ENCODE measurements at places on chromosomes 11 and 22.

DNA sequence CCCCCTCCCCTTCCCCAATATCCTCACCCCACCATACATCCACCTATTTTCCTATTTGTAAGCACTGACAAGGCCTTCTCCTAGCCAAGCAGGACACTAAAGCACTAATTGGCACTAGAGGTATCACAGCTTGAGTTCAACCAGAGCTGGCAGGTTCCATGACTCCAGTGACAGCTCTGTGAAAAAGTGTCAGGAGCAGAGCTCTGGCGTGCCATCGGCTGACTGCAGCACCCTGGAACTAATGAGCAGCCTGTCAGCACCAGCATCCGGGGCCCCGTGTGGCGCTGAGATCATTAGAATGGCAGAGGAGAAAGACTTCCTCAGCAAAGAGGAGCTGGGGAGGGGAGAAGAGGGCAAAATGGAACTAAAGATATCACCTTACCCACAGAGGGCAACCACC is 847.4 kb downstream of the NTM start:
- DNase-seq: no peak

GRCh38 chr11:65386307-65387140 is at the start of gene FRMD8:
FRMD8 (plus strand) TSS chr11:65386637; CDS start chr11:65387037, 400 bp downstream.
- DNase-seq: peak; percentile 80

DNA sequence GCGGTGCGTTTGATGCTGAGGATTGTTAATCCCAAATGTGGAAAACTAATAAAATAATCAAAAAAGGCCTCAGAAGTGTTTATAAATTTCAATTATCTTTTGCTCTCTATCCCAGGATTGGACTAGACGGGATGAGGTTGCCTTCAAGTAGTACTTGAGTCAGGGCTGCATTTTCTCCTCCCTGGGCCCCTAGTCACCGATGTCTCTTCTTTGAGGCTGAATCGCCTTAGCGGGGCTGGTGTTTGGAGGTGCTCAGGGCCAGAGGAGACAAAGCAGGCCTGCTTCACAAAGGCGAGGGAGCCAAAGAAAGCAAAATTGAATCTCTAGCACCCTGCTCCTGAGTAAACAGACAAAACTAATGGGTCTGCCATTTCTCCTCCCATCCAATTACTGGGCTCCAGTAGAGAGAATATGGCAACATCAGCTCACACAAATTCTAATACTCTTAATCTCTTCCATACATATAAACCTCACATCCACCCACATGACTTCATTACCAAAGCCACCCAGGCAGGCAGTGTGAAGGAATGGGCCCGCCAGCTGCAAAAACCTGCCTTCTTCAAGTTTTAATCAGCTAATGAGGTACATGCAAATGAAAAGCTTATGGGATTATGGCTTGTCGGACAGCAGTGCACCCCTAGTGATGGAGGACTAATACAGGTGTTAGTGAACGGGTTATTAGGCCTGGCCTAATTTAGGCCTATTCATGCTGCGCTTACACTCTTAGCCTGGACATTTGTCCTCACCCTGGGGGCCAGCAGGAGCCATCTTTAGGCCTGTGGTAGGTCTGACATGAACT is 52.7 kb upstream of the HTATIP2 start:
- no peak for DNase-seq

DNA sequence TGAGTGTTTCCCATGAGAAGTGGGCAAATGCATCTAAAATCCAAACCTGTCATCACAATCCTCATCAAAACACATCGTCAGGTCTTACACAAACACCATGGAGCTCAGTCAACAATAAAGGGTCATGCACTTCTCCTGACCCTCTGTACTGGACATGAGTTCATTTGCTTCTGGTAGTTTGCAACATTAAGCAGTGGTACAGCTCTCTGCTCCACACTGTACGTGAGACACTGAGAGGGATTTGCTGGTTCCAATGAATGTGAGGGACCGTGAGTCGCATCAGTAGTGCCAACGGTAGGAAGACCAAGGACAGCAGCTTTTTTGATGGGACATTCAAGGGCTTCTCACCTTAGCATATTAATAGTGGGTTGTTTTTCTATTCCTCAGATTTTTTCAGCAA is 752.3 kb downstream of the OPCML start:
- no peak for DNase-seq

DNA sequence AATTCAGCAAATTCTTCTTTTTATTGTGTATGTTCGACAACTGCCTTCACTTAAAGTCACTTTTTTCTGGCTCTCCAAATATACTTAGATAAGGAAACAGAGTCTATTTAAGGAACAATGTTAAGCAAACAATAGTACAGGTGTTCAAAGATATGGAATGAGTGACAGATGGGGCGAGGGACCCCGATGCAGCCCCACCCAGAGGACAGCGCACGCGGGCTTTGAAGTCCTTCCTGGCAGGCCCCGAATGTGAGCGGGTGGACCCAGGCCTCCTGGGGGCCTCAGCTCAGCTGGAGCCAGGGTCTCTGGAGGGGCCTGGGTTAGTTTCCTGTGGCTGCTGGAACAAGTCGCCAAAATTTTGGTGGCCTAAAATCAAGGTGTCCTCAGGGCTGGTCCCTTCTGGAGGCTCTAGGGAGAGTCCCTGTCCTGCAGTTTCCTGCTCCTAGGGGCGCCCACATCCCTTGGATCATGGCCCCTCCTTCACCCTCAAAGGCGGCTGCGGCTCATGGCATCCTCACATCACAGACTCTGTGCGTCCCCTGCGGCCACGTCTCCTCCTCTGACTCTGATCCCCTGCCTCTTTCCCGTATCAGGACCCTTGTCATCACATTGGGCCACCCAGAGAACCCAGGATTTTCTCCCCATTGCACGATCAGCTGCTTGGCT is 40.6 kb upstream of the KCNQ1OT1 start:
- DNase-seq: no peak

DNA sequence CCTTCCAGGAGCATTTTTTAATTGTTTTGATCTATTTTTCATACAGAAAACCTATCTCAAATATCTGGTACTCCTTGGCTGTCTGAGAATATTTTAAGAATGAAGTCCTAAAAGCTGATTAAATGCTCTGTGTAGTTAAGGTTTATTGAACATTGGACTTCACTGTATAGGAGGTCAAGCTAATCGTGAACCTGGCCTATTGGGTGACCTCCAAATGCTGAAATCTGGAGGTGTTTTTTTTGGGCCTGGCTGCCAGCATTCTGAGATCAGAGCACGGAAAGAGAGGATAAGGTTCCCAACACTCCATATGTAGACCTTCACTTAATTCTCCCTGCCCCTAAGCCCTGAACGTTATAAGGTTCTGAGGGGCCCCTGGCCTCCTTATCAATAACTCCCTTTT is 8.3 kb downstream of the IL17RA start:
- DNase-seq: no peak

GRCh38 chr11:44221456-44221855 is 88.5 kb downstream of the ALX4 start:
- DNase-seq: no peak

- DNase-seq: no peak
Measured at GRCh38 chr22:29867260-29867659, 15.7 kb upstream of the MTMR3 start.

DNA sequence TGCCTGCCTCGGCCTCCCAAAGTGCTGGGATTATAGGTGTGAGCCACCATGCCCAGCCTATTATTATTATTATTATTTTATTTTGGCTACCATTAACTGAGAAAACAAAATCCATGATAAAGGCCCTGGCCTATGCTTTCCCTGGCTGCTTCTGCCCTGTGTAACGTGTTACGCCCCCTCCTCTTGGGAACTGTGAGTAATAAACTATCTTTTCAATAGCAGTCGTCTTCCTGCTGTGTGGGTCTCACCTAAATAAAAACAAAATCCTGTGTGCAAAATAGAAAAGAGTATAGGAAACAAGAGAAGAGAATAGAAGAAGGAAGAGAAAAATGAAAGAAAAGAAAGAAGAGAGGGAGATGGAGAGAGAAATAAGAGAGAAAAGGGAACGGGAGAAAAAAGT is 237.0 kb downstream of the MIAT start:
- DNase-seq: no peak

GRCh38 chr11:108160970-108161566 is 39.7 kb downstream of the ACAT1 start:
- DNase-seq: no peak

- no peak for DNase-seq
Measured at GRCh38 chr22:30250039-30250565, 3.5 kb upstream of the LIF start.

DNA sequence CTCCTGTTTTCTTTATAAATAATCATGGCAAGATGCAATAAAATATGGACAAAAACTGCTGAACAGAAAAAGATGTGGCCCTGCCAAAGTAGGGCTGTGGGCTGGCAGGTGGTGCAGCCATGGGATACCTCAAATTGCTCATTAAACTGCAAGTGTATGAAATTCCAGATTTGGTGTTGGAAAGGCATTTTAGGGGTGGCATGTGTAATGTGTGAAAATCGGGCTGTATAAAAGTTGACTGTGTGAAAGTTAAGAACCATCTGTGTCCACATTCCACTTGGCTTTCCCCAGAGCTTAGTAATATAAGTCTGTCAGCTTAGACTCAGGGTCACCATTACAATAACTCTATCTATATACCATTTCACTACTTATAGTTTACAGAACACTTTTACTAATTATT is 34.8 kb upstream of the FZD4 start:
- DNase-seq: no peak

GRCh38 chr11:6127881-6128280 is 20.4 kb downstream of the OR56B4 start:
- DNase-seq: no peak

- no peak for DNase-seq
Measured at GRCh38 chr22:23184764-23185113, 4.4 kb downstream of the BCR start.

- DNase-seq: no peak
Measured at GRCh38 chr11:74519710-74520109, 26.2 kb upstream of the LIPT2 start.

- DNase-seq: no peak
Measured at GRCh38 chr11:26287067-26287518, 44.8 kb upstream of the ANO3 start.

- no peak for DNase-seq
Measured at GRCh38 chr22:49867303-49868265, 13.9 kb downstream of the ZBED4 start.

DNA sequence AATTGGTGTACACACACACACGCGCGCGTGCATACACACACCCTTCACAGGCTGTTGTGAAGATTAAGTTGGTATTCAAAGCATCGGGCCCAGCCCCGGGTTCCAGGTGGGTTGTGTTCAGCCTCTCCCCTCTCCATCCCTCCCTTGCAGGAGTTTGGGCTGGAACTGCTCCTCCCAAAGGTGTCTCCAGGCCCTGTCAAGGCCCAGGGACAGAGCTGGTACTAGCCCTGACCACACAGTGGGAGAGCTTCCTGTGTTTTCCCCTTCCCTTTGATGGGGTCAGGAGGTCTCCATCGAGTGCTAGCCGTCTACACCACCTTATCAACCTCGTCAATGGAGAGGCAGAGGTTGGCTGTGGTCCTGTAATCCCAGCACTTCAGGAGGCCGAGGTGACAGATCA is 36.5 kb upstream of the CSNK1E start:
- DNase-seq: no peak

DNA sequence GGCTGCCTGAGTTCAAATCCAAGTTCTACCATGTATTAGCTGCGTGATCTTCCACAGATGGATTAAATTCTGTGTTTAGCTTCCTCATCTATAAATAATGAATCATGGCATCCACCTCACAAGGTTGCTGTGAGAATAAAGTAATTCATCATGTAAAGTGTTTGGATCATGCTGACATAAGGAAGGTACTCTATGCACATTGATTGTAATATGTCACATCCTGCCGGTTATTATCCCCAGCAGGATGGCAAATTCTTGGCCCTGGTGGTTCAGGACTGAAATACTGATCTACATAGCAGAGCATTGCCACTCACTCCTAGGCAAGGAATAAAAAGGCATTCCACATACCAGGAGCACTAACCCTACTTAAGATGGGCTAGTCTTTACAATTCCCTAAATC is 40.8 kb downstream of the LGR4 start:
- DNase-seq: no peak

GRCh38 chr11:9740202-9740883 is 76.5 kb downstream of the SWAP70 start:
- no peak for DNase-seq

- no peak for DNase-seq
Measured at GRCh38 chr11:117319214-117319840, 3.3 kb upstream of the BACE1 start.

- DNase-seq: no peak
Measured at GRCh38 chr11:96318399-96318798, 24.6 kb downstream of the MAML2 start.

- DNase-seq: peak; percentile 51
Measured at GRCh38 chr11:66068923-66069714, 953 bp upstream of the PACS1 start.

- DNase-seq: no peak
Measured at GRCh38 chr22:28328756-28329155, 350.9 kb downstream of the TTC28 start.

GRCh38 chr11:65537620-65538231 is 12.8 kb downstream of the SCYL1 start:
- no peak for DNase-seq

GRCh38 chr11:13051257-13051656 is 42.1 kb downstream of the RASSF10 start:
- no peak for DNase-seq

GRCh38 chr11:102967497-102967896 is 12.0 kb upstream of the MMP13 start:
- no peak for DNase-seq

- no peak for DNase-seq
Measured at GRCh38 chr11:70077411-70078094, 564 bp upstream of the ANO1 start.

GRCh38 chr11:77278595-77279506 is 22.6 kb downstream of the GDPD4 start:
- no peak for DNase-seq

GRCh38 chr11:6353367-6353987 is 33.2 kb upstream of the CAVIN3 start:
- no peak for DNase-seq

- DNase-seq: no peak
Measured at GRCh38 chr22:30274437-30274812, 7.8 kb upstream of the OSM start.

GRCh38 chr22:20152464-20152890 is 1.6 kb upstream of the CCDC188 start:
- DNase-seq: no peak

- peak; percentile 52 for DNase-seq
Measured at GRCh38 chr11:124917115-124917637, 1.9 kb upstream of the HEPN1 start.

- DNase-seq: no peak
Measured at GRCh38 chr11:9529334-9529650, 44.2 kb upstream of the WEE1 start.

DNA sequence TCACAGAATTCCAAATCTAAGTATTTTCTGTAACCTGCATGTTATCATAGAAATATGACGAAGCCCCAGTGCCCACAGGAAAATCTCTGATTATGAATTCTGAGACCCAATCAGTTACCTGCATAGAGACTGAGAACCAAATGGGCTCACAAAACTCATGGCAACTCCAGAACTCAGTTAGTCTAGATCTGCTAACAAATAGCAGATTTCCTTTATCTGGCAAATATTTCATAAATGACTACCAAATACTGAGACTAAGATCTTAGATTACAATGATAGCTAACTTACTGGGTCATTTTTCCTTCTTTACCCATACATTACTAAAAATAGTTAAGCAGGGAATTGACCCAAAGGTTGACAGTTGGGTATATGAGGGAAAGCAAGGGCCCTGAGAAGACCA is 228.1 kb upstream of the FAT3 start:
- DNase-seq: no peak

Data from amygdala (tissue), 56 donors.